ENCODE measurements at places on chromosomes 6 and 20.
A peak's percentile ranks its signal among the peaks of the same experiment; 100 is the strongest.

GRCh38 chr6:33318426-33319073, 1.0 kb upstream of the ZBTB22 start:
- DNase-seq = no peak

- DNase-seq = no peak
Observed at GRCh38 chr6:113110211-113110610, 746.9 kb upstream of the MARCKS start.

DNA sequence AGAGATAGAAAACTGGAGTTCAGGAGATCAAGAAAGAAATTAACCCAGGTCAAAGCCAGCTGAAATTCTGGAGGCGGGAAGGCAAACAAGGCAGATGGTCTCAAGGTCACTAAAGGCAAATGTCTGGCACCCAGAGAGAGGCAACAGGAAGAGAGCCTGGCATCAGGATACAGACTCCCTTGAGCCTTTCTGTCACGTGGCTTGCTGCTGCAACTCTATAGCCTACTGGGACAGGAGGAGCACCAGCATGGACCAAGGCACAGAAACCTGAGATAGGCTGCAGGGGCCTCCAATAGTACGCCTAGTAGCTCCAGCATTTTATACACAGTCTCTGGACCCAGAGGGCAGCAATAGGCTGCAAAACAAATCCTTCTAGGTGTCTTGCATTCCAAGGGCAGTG, 75.1 kb downstream of the SEL1L2 start:
- no peak for DNase-seq

DNA sequence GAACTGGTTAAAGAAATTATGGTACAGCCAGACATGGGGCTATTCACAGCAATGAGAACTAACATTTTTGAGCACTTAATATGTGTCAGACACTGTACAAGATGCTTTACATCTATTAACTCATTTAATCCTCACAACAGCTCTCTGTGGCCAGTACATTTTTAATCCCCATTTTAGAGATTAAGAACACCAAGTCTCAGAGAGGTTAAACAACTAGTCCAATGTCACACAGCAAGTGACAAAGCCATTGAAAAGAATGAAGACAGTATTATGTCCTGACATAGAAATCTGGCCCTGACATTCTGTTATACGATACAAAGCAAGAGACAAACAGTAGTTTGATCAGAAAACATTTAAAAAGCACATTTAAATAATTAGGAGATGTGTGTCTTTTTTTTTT, 3.8 kb upstream of the CSNK2A1 start:
- no peak for DNase-seq

GRCh38 chr20:46811224-46812084, 83.2 kb upstream of the EYA2 start:
- DNase-seq = no peak

DNA sequence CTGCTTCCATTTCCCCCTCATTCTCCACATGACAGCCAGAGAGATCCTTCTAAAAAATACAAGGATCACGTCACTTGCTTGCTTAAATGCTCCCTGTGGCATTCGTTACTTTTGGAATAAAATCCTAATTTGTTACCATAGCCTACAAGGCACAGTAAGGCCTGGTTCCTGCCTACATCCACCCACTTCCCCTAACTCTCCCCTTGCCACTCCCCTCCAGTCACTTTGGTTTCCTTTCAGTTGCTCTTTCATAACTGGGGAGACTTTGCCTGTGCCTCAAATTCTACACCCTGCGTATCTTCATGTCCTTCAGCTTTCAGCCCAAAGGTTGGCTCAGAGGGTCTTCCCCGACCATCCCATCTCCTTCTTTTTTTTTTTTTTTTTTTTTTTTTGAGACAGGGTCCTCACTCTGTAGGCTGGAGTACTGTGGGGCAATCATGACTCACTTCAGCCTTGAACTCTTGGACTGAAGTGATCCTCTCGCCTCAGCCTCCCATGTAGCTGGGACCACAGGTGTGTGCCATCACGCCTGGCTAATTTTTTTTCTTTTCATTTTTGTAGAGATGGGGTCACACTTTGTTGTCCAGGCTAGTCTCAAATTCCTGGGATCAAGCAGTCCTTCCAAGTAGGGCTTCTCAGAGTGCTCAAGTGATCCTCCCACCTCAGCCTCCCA, 12.5 kb downstream of the ID1 start:
- peak; percentile 54 for DNase-seq

DNA sequence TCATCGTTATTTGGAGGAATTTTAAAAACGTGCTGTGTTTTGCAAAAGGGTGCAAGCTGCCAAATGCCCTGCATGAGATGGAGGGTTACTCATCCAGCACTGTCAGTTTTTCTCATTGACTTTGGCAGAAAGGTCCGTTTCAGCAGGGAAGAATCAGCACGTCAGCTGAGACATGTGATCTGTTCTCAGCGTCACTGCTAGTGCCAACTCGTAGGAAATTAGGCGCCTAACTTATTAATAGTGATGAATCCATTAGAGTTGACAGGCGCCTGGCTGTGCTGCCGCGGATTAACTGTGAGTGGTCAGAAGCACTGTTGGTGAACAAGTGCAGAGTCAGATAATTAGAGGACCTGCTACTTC, 175.5 kb upstream of the FOXQ1 start:
- no peak for DNase-seq

DNA sequence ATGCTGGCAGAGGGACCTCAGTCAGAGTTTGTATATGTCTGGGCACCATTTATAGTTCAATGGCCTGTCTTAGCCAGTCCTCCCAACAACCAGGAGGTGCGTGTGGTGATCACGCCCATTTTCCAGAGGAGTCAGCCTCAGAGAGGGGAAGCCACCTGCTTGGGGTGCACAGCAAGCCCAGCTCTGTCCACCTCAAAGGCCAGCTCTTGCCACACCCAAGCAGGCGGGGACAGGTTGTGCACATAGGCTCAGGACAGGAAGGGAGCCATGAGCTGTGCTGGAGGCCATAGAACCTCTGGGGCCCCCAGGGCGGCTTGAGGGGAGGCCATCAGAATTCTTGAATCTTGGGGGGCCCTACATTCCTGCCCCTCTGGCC, 61.2 kb downstream of the DLGAP4 start:
- DNase-seq = no peak

GRCh38 chr20:37299718-37300528, 10.5 kb downstream of the MANBAL start:
- no peak for DNase-seq

GRCh38 chr6:109515781-109516409, 32.9 kb upstream of the ZBTB24 start:
- no peak for DNase-seq

- DNase-seq = no peak
Observed at GRCh38 chr6:69984506-69984905, 118.2 kb downstream of the COL19A1 start.

DNA sequence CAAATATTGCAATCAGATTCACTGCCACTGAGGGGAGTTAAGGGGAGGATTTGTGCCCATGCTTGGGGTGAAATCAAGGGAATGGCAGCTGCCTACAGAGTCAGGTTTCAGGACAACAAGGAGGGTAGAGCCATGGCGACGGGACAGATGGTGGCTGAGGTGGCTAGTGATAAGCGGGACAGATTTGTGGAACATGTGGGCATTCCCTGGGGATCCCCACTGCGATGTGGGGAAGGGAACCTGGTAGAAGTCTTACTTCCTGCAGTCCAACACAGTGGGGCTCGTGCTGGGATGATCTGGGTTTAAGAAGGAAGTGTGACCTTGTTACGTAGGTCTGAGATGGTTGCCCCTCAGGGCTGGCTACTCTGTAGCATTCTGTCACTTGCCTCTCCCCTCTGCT, 292.0 kb upstream of the JARID2 start:
- no peak for DNase-seq

- DNase-seq = peak; percentile 69
Observed at GRCh38 chr20:21615617-21616080, 89.8 kb upstream of the PAX1 start.

GRCh38 chr6:134663800-134664535, 285.9 kb downstream of the ALDH8A1 start:
- no peak for DNase-seq
